ENCODE measurements at places on chromosomes 11 and 22. TPM values are rescaled to one million over a fixed set of nuclear protein-coding genes. Genes with fewer than 3 reads are reported as not detected.

The MMP8 gene
- total RNA-seq, result 0.33 TPM

The TRIM51G gene
- total RNA-seq, result not detected

The TMEM151A gene
- total RNA-seq, result 0.66 TPM

The SDHD gene
- total RNA-seq, result 188 TPM

The LARGE2 gene
- total RNA-seq, result under 0.01 TPM

The CRYBA4 gene
- total RNA-seq, result not detected

The MMP12 gene
- total RNA-seq, result 0.44 TPM

The MUC15 gene
- total RNA-seq, result not detected

The RAB38 gene
- 2.9 TPM for total RNA-seq

The OVOL1 gene
- not detected for total RNA-seq

The MFRP gene
- under 0.01 TPM for total RNA-seq

The RCOR2 gene
- 8.8 TPM for total RNA-seq

The XBP1 gene
- total RNA-seq, result 144 TPM

The OR4C3 gene
- total RNA-seq, result not detected

The GTSE1 gene
- total RNA-seq, result 0.50 TPM

The MAJIN gene
- total RNA-seq, result not detected

The BEST1 gene
- total RNA-seq, result 13.1 TPM

The RRP7A gene
- 26.9 TPM for total RNA-seq

The HTR3A gene
- not detected for total RNA-seq

The RFPL2 gene
- total RNA-seq, result not detected

The TTC28 gene
- 31.4 TPM for total RNA-seq

The KMT5B gene
- 21.3 TPM for total RNA-seq

The SSH3 gene
- 24.4 TPM for total RNA-seq

The PTGDR2 gene
- 0.44 TPM for total RNA-seq

The KCTD14 gene
- 1.3 TPM for total RNA-seq

The OR4A16 gene
- total RNA-seq, result not detected

The PKDREJ gene
- not detected for total RNA-seq

The SHISA8 gene
- not detected for total RNA-seq

The GPHA2 gene
- not detected for total RNA-seq

The B3GAT1 gene
- not detected for total RNA-seq

The NLRP14 gene
- total RNA-seq, result 0.17 TPM

The SOX10 gene
- total RNA-seq, result not detected

The NAV2 gene
- total RNA-seq, result 34.8 TPM

The TCN1 gene
- total RNA-seq, result not detected

The ART1 gene
- total RNA-seq, result not detected

The MUC5AC gene
- not detected for total RNA-seq

The INS gene
- total RNA-seq, result not detected

The CHRM1 gene
- not detected for total RNA-seq

The CHRM4 gene
- total RNA-seq, result 0.33 TPM

The SEC14L6 gene
- under 0.01 TPM for total RNA-seq

The SPINDOC gene
- 11.2 TPM for total RNA-seq

The PPARA gene
- total RNA-seq, result 25.5 TPM

The CASP5 gene
- total RNA-seq, result not detected

The POU2AF1 gene
- total RNA-seq, result not detected

All from smooth muscle cell of trachea (primary cell).